ENCODE measurements at places on chromosomes 4 and X. TPM values are rescaled to one million over a fixed set of nuclear protein-coding genes. Genes with fewer than 3 reads are reported as not detected.

Gene FABP2
- not detected for total RNA-seq

Gene ZNF711
- 3.6 TPM for total RNA-seq

Gene TCEAL6
- not detected for total RNA-seq

Gene TIGD4
- 0.36 TPM for total RNA-seq

Gene SRPX2
- 18.7 TPM for total RNA-seq

DNA sequence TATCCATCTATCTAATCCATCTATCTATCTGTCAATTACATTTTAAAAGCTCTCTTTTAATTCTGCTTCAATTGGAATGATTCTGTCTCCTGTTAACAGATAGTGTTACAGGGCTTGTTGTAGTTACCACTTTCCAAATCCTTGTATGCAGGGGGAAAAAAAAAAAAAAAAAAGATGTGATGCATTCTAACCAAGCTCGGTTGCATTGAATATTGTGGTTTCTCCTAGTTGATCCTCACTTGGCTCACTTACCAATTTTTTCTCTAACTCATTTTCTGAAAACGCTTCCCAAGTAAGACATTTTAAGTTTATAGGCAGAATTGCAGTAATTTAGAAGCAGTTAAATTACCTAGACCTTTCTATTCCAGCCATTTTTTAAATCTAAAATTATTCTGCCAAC lies 327.9 kb upstream of the PITX2 start:
- no peak for DNase-seq

DNA sequence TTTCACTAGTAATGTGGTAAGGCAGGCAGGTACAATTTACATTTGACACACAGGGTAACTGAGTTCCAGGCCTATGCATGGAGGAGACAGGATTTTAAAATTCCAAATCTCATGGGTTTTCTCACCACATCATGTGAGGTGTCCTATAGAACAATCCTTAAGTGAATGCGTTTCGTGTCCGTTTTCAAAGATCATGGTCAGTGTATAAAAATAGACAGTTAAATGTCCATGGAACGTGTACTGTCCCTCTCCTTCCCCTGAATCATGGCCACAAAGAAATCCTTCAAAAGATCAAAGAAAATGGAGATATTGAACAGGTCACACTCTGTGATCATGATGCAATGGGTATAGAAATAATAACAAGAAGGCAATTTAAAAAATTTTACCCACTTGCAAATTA lies 42.0 kb downstream of the LIMCH1 start:
- DNase-seq, result no peak

- no peak for DNase-seq
These were observed 24.5 kb downstream of the HCCS start for GRCh38 chrX:11135564-11136185.

Measured in sigmoid colon (tissue), 7 donors.